ENCODE measurements at places on chromosomes 4 and X.
A peak's percentile ranks its signal among the peaks of the same experiment; 100 is the strongest.

- no peak for DNase-seq
Measured at GRCh38 chr4:99361268-99361898, 8.8 kb upstream of the ADH1C start.

- no peak for DNase-seq
Measured at GRCh38 chrX:132778917-132779316, 179.5 kb downstream of the HS6ST2 start.

DNA sequence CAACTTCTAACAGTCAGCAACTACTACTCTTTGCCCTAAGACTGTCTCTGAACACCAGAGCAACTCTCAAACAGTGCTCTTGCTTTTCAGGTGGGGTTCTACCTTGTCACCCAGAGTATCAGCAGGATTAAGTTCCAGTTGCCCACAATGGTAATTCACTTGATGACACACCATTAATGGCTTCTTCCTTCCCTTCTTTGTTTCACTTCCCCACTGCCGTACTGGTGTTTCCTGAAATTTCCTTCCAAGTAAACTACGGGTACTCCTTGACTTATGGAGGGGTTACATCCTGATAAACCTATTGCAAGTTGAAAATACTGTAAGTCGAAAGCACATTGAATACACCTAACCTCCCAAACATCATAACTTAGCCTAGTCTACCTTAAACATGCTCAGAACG lies 36.6 kb upstream of the PDK3 start:
- DNase-seq: no peak

- DNase-seq: no peak
Measured at GRCh38 chrX:85930099-85930498, 117.3 kb downstream of the CHM start.

GRCh38 chr4:78310740-78311115 lies 240.8 kb upstream of the ANXA3 start:
- DNase-seq: no peak

- no peak for DNase-seq
Measured at GRCh38 chrX:22395372-22395771, 122.7 kb downstream of the CBLL2 start.

GRCh38 chrX:24168807-24169206 lies 19.3 kb downstream of the ZFX start:
- DNase-seq: no peak

- no peak for DNase-seq
Measured at GRCh38 chr4:148444296-148445070, 2.3 kb upstream of the NR3C2 start.

DNA sequence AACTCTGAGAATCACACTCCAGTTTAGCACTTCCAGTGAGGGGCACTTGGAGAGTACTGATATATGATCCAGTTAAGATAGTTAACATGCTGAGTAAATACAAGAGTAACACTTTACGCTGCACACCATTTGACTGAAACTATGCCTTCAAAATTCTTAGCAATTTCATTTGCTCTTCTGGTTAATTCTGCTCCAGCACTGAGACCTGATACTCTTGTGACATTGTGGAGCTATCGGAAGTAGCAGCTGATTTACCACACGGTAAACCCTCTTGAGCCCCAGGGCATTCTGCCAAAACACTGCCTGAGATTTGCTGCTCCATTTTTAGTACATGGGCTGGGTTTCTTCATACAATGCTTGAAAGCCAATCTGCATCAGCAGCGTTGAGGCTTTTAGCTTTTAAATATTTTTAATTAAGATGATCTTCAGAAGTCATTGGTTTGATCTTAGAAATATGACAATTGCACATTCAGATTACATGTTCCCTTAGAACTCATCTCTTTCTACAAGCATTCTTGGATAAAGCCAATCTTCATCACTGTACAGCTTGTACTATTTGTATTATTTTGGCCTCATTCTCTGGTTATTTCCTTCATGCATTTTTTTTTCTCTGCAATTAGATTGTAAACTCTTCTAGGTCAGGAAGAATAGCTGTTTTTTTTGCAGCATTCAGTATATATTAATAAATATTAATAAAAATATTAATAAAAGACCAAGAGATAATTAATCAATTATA lies 67.8 kb upstream of the ETNPPL start:
- DNase-seq: no peak

GRCh38 chr4:48162162-48162561 lies 28.1 kb upstream of the TXK start:
- no peak for DNase-seq

DNA sequence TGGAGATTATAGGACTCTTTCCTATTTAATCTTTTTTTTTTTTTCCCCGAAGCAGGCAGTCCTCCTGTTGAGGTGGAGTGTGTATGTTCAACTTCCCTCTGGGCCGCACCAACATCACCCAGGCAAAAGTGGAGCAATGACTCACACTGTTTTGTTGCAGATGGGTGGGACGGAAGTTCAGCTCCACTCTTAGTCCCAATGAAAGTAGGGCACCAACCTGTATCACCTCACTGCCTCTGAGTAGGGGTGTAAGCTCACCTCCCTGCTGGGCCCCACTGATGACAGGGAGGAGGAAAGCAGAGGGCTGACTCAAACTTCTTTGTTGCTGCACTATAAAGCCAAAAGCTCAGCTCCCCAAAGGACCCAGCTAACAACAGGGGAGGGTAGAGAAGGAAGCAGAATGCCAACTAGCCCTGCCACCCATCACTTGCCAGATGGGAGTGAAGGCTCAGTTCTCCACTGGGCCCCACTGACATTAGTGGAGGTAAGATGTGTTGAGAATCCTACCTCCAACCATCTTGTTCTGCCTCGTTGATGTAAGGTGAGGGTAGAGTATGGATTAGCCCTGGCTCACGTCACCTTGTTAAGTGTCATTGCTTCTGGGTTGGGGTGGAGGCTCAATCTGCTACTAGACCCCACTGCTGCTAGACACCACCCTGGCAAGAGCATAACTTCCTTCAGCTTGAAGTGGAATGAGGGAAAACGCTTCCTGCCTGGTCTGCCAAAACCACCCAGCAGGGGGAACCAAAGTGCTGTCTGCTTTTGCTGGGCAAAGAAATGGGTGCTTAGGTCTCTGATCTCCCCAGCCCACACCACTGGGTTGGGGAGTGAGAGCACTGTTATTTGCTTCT lies 14.1 kb downstream of the RPS6KA3 start:
- peak; percentile 46 for DNase-seq

GRCh38 chr4:48832571-48832970 lies 1.7 kb downstream of the OCIAD1 start:
- no peak for DNase-seq

- DNase-seq: peak; percentile 29
Measured at GRCh38 chrX:12970691-12971202, 4.2 kb upstream of the TMSB4X start.

- no peak for DNase-seq
Measured at GRCh38 chr4:88616275-88617150, 24.2 kb downstream of the HERC3 start.

DNA sequence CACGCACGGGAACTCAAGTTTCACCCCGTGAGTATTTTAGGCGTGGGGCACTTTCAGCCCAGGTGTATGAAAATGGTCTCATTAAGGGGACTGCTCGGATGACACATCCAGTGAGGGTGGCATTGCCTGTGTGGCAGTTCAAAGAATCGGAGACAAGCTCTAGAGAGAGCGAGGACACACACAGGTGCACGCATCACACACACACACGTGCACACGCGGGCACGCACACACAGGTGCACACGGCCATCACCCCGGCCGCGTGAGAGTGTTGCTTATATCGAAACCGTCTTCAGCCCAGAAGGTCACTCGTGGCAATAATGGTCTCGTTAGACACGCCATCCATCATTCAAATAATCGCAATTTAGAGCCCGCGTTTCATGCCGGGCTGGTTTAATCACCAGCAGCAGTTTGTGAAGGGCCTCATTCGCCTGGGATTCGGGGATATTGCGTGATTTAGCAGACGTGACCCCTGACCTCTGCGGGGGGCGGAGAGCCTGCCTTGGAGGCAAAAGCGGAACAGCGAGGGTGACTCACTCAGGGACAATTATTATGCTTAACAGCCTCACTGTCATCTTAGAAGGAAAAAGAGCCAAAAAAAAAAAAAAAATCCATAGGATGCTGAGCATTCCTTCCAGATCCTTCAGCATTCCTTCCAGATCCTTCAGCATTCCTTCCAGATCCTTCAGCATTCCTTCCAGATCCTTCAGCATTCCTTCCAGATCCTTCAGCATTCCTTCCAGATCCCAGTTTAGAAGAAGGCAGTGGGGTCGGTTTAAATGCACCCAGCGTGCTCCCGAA lies 89.4 kb upstream of the PPP2R3B start:
- DNase-seq: no peak

DNA sequence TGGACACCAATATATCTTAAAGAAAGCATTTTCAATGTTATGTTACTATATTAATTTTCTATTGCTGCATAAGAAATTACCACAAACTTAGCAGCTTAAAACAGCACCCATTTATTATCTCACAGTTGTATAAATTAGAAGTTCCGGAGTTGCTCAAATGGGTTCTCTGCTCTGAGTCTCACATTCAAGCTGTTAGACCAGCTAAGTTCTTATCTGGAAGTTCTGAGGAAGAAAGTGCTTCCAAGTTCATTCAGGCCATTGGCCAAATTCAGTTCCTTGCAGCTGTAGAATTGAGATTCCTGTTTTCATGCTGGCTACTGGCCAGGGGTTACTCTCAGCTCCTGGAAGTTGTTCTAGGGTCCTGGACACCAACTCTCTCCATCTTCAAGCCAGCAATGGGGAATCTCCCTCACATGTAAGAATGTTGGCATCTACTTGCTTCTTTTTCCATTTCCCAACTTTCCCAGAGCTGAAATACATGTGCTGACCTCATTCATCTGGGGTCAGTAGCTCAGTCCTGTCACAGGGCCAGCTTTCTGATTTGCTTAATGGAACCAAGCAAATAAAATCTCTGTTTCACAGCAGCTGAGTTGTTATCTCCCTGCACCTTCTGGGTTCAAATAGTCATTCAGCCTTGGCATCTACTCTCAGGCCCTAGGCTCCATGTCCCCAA lies 99.6 kb upstream of the INTU start:
- DNase-seq: no peak

GRCh38 chrX:12819222-12819621 lies 28.0 kb downstream of the PRPS2 start:
- DNase-seq: no peak

DNA sequence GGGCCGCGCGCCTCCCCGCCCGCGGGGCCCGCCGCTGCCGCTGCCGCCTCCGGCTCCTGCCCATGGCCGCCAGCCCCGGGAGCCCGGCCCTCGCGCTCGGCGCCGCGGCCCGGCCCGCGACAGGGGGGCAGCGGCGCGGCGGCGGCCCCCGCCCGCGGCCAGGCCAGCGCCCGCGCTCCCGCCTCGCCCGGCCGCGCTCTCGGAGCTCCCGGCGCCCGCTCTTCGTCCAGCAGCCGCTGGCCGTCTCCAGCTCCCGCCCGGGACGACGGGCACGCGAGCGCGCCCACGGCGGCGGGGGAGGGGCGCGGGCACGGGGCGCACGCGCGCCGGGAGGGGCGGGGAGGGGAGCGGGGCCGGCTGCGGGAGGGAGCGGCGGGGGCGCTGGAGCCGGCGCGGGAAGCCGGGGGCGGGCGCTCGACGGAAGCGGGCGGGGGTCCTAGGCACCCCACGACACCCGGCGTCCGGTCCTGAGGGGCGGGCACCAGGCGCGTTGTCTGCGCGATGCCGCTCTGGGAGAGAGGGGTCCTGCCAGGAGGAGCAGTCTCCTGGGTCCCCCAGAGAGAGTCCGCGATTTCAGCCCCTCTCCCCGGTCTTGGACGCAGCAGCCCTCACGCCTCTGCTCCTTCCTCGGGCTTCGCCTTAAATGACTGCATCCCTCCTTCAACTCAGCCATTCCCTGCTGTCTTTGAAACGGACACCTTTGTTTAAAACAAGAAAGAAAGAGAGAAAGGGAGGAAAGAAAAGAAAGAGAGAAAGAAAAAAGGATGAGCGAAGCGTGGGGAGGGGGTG lies 490 bp upstream of the PDZD4 start:
- no peak for DNase-seq

GRCh38 chrX:3129256-3129655 lies 88.0 kb downstream of the ARSF start:
- DNase-seq: no peak

DNA sequence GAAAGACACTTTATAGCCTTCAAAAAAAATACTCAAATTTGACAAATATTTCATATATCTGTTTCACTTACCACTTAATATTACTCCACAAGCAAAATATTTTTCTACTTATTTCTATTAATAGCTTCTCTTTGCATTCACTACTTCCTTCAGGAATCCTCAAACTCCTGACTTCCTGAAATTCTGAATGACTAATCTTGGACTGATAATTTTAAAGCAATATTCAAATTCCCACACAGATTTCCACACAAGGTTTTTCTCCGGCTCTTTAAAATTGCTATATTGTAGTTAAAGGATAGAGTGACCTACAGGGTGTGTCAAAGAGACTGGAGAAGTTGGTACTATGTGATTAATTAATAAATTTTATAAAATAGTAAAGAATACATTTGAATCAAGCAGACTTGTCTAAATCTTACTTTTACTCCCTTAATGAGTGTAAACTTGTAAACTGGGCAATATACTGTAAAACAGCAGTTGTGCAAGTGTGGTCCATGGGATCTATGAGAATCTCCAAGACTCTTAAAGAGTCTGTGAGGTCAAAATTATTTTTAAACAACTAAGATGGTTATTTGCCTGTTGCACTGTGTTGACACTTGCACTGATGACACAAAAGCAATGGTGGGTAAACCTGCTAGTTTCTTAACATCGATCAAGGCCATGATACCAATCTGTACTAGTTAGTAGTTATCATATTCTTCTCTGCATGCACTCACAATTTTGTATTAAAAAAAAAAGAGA lies 44.5 kb downstream of the ANKRD17 start:
- DNase-seq: no peak

DNA sequence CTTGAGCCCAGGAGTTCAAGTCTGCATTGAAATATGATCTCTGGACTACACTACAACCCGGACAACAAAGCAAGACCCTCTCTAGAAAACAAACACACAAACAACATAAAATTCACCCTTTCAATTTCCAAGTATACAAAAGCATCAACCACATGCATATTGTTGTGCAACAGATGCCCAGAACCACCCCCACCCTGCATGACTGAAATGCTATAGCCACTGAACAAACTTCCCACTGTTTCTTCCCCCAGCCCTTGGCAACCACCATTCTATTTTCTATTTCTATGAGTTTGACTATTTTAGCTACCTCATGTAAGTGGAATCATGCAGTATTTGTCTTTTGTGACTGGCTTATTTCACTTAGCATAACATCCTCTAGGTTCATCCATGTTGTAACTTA lies 14.2 kb upstream of the C4orf51 start:
- DNase-seq: no peak

GRCh38 chr4:73662709-73663546 lies 42.7 kb upstream of the RASSF6 start:
- no peak for DNase-seq

GRCh38 chr4:89134775-89135319 lies 23.5 kb downstream of the TIGD2 start:
- DNase-seq: no peak

GRCh38 chrX:41288641-41289040 lies 45.3 kb upstream of the DDX3X start:
- no peak for DNase-seq

GRCh38 chr4:38149997-38150671 lies 189.9 kb downstream of the PTTG2 start:
- DNase-seq: no peak

DNA sequence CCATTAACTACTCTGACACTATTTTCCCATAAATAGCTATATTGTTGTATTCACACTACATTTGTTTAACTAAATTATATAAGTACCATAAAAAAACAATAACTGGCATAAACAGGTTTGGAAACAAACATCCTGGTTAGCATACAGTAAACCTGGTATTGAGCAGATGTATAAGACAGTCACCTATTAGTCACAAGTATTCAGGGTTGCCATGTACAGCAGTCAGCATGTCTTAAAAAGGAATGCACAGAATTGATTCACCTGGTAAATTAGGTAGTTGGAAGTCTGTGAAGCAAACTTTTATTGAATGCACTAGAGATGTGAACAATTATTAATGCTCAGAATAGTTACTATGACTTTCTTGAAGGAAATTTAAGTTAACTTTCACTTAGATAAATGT lies 137.9 kb downstream of the FAM13A start:
- DNase-seq: no peak
